ENCODE measurements at places on chromosomes 2 and 18.

- no peak for DNase-seq
These were observed 405.4 kb downstream of the CDH2 start for GRCh38 chr18:27771571-27771970.

DNA sequence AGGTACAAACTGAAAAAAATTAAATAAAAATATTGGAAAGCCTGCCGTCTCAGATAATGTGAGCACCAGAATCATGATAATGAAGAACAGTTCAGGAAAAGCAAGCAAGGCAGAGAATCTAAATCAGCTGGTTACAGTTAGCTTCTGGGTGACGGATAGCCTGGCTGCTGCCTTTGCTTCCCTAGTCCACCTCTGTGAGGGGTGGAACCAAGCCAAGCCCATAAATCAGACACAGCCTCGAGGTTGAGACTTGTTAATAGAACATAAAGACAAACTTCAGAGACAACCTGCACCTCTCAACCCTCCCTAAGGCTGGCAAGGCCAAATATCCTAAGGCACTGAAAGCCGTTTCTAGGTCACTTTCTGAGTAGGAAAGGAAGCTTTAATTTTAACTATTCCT lies 334.7 kb upstream of the SLC39A10 start:
- DNase-seq: no peak

- DNase-seq: no peak
These were observed 19.8 kb downstream of the TET3 start for GRCh38 chr2:74004212-74005182.

- DNase-seq: no peak
These were observed 41.5 kb upstream of the MC4R start for GRCh38 chr18:60413944-60414547.

GRCh38 chr2:174552880-174553279 lies 44.7 kb downstream of the WIPF1 start:
- no peak for DNase-seq

- DNase-seq: no peak
These were observed 180.1 kb downstream of the LDLRAD4 start for GRCh38 chr18:13398631-13399030.

DNA sequence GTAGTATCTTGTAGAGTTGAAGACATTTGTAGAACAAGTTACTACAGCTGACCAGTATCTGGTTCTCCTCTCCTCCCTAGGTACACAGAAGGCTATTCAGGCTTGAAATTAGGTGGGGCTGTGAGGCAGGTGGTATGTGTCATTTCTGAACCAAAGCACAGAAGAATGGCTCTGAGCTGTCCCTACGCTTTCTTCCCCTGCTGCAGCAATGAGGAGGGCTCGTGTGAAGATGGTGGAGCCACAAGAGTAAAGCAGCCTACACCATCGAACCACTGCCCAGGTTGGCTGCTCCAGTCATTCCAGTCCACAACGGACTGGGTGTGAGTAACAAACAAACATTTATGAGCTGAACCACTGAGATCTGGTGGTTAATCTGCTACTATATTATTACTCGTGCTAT lies 148.9 kb downstream of the DTNB start:
- peak; percentile 47 for DNase-seq

DNA sequence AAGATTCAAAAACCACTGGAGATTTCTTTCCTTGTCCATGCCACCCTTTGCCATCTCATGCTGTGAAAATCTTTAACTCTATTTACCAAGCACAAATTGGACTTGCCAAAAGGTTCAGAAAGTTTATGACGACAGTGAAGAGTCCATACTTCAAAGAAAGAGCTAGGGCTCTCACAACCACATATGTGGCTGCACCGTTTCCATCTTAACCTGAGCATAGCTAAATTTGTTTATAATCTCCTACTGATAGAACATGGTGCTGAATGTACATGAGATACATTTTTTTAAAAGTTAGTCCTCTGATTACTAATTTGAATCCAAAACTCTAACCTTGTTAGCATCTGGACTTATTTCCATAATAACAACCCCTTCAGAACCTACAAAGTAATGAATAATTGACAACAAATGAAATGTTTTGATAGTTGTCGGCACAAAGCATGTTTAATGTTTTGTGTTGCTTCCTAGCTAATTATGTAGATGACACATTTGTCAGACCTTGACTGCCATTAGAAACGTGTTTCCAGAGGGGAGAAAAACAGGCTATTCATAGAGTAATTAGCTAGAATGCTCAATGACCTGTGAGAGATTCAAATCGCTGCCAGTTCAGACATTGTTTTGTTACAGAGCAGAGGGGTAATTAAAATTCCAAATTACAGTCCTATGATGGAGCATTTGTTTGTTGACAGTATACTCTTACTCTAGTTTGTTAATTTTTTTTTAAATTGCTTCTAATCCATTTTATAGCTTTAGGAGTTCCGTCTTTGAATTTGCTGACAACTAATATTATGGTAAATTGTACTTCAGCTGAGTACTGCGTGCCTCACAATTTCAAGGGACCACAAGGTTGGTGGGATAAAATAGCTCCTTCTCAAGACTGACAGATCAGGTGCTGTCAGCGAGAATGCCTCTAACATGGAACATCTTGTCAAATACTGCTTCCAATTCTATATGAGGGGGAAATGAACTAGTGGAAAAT lies 31.8 kb downstream of the ARHGAP15 start:
- no peak for DNase-seq

- no peak for DNase-seq
These were observed 294.8 kb downstream of the PTGR3 start for GRCh38 chr18:74914052-74914591.

GRCh38 chr2:83587309-83587708 lies 871.8 kb downstream of the SUCLG1 start:
- DNase-seq: no peak

DNA sequence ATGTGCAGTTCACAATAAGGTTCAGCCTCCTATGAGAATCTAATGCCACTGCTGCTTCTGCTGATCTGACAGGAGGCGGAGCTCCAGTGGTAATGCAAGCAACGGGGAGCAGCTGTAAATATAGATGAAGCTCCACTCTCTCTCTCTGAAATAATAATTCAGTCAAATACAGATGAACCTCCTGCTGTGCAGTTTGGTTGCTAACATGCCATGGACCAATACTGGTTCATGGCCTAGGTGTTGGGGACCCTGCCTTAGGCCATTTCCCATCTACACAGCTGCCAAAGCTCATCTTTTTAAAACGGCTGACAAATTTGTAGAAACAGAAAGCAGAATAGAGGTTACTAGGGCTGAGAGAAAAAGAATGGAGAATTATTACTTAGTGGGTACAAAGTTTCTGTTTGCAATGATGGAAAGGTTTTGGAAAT lies 10.7 kb upstream of the HNRNPA3 start:
- DNase-seq: no peak

DNA sequence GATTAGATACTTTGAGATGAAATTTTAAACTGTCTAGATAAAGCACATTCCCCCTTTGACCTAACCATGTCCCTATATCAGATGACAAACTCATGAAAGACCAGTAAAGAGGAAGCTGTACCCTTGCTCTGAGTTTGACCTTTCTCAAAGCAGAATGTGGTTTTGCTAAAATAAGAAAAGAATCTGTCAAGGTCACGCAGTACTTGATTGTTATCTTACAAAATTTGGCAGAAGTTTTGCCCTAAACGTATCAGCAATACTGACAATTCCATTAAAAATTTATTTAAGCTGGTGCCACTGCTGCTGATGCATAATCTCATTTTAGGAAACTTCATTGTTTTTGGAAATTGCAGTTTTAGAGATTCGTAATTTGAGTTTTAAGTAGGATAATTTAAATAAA lies 31.2 kb upstream of the GALM start:
- DNase-seq: peak; percentile 71

- DNase-seq: no peak
These were observed 34.1 kb upstream of the VWC2L start for GRCh38 chr2:214376618-214377285.

- no peak for DNase-seq
These were observed 25.4 kb downstream of the FAM98A start for GRCh38 chr2:33573657-33574056.

GRCh38 chr2:154402213-154402612 lies 296.3 kb upstream of the KCNJ3 start:
- no peak for DNase-seq

- no peak for DNase-seq
These were observed 88.0 kb downstream of the ACTR3 start for GRCh38 chr2:113977660-113978523.

- DNase-seq: no peak
These were observed 29.0 kb upstream of the MAL start for GRCh38 chr2:94996305-94997100.

GRCh38 chr18:68056936-68057335 lies 540.4 kb upstream of the DSEL start:
- no peak for DNase-seq

DNA sequence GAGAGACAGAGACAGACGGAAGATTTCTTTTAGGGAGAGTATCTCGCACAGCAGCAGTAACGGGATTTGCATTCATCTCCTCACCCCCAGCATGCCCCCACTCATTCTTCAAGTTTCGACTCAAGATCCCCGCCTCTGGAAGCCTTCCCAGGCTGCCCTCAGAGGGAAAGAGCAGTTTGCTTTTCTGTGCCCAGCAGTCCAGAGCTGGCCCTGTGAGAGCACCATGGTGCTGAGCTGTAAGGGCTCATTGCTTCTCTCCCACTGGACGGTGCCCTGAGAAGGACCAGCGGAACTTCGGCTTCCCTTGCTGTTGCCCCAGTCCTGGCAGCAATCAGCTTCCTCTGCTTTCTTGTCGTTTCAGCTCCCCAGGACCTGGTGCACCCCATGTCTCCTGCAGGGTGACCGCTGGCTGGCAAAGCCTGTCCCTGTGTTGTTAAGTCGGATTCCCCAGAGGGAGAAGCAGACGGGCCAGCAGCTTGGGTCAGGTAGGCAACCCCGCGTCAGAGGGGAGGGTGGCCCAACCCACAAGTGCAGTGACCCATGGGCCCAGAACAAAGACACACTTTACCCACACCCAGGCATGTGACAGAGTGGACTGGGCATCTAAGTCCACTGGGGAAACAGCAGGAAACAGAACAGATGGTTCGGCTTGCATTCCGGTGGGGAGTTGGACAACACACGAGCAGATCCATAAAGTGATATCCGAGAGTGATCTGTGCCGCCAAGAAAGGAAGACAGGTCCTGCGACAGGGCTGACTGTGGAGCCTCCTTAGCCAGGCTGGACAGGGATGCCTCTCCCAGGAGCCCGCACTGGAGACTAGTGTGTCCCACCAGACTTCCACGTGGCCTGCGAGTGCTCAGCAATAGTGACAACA lies 36.6 kb downstream of the TMEM177 start:
- no peak for DNase-seq

DNA sequence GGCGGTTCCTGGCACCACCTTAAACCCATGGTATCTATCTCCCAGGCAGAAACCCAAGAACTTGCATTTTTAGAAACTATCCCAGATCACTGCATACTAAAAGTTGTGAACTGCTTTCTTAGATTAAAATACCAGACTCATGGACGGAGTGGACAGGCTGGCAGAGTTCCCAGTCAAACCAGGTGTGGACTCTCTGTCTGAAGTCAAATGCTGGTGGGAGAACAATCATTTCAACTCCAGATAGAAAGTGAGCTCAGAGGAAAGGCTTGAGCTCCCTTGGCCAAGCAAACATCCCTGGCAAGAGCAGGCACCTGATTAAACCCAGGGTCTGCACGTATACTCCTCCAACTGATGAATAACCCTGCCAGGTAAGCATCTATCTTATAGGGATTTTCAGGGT lies 19.5 kb downstream of the NXPH2 start:
- no peak for DNase-seq

GRCh38 chr2:219221957-219222518 lies 3.3 kb upstream of the ABCB6 start:
- DNase-seq: no peak

DNA sequence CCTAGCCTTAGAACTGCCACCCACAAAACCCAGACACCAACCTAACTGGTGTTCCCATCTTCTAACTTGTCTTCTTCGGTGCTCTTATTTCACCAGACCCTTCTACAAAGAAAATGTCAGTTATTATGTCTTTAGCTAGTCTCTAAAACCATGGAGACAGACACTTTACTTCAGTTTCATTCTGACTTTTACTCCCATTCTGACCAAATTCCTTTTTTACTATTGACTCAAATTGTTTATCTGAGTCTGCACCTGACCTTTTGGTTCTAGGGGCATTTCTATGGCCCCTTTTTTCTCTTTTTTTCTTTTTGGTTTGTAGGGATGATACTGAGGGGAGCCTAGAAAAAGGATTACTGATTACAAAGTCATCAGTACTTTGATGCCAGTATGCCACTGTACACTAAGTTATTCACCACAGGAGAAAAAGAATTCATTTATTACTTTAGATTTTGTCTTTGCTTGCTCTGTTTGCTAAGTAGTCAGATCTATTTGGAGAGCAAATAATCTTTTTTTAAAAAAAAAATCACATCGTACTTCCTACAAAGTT lies 6.8 kb upstream of the SLC1A4 start:
- DNase-seq: peak; percentile 53
